ENCODE measurements at places on chromosomes 11 and 22. TPM values are rescaled to one million over a fixed set of nuclear protein-coding genes. Genes with fewer than 3 reads are reported as not detected.
A peak's percentile ranks its signal among the peaks of the same experiment; 100 is the strongest.

- no peak for DNase-seq
Measured at GRCh38 chr11:2590131-2590964, 109.4 kb downstream of the KCNQ1OT1 start.

The NNMT gene
- 1,451 TPM for total RNA-seq

DNA sequence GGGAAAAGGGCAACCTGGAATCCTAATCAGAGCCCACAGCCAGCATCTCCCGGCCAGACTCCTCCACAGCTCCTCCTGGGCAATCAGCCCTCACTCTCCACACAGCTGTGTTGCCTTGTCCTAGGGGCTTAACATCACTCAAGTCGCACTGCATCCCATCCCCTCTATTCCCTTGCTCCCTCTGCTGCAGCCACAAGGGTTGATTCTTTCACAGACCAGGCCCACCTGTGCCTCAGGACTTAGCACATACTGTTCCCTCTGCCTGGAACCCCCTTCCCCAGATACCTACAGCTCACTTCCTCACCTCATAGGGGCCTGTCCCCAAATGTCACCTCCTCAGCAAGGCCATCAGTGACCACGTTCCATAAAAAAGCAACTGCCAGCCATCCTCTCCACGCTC, 18.4 kb downstream of the SPATA19 start:
- no peak for DNase-seq

The DRICH1 gene
- total RNA-seq, result 1.1 TPM

GRCh38 chr22:46043816-46044620, 67.1 kb upstream of the WNT7B start:
- DNase-seq, result peak; percentile 35

DNA sequence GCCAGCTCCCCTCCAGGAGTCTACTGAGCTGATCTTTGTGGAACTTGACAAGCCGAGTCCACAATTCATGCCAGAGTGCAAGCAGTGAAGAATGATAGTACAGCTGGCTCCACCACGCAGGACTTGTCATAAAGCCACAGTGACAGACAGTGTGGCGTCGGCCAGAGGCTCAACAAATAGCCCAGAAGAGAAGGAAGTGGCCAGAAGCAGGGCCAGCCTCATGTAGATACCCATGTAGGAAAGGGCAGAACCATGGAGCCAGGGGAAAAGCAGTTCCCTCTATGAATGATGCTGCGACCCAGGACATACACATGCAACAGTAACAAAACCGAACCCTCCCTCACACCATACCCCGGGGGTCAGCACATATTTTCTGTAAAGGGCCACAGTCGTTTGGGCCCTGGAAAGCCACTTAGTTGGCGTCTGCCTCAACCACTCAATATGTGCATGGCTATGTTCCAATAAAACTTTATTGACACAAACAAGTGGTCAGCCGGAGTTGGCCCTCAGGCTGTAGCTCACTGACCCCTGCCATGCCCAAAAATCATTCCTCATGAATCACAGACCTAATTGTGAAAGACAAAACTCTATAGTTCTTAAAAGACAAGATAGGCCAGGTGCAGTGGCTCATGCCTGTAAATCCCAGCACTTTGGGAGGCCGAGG, 161.4 kb downstream of the BRD1 start:
- DNase-seq, result peak; percentile 19

DNA sequence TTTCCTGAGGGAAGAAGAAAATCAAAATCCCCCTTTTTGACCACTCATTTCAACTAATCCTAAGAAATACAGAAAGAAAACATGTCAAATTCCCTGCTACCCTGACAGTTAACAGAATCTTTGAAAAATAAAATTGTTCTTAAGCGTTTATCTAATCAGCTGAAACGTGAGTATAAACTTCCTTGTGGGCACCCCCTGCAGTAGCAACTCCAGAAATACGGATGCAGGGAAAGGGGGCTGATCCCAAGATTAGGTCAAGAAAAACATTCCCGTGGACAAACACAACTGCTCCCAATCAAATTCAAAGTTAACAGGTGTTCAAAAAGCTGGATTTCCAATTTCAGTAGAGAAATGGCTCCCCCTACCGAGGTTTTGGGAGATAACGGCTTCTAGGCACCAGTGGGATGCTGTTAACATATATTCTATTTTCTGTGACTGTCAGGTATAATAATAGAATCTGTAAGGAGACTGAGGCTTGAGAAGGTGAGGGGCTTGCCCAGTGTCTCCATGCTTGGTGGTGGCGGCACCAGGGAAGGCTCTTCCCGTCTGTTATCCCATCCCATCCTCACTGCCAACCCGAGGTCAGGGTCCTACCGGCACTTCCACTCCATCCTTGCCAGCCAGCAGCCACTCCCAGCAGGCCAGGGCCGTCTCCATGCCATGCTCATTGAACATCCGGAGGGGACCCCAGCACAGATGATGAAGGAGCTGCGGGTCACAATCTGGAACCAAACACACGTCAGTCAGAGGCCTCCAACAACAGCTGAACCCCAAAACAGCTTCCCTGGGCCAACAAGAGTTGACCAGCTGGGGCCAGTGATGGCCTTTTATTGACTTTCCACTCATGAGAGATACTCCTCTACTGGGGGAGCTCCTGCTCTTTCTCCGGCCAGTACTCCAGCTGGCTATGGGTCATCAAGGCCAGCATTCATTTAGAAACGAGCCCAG, 32.0 kb upstream of the SERPIND1 start:
- DNase-seq, result peak; percentile 68

DNA sequence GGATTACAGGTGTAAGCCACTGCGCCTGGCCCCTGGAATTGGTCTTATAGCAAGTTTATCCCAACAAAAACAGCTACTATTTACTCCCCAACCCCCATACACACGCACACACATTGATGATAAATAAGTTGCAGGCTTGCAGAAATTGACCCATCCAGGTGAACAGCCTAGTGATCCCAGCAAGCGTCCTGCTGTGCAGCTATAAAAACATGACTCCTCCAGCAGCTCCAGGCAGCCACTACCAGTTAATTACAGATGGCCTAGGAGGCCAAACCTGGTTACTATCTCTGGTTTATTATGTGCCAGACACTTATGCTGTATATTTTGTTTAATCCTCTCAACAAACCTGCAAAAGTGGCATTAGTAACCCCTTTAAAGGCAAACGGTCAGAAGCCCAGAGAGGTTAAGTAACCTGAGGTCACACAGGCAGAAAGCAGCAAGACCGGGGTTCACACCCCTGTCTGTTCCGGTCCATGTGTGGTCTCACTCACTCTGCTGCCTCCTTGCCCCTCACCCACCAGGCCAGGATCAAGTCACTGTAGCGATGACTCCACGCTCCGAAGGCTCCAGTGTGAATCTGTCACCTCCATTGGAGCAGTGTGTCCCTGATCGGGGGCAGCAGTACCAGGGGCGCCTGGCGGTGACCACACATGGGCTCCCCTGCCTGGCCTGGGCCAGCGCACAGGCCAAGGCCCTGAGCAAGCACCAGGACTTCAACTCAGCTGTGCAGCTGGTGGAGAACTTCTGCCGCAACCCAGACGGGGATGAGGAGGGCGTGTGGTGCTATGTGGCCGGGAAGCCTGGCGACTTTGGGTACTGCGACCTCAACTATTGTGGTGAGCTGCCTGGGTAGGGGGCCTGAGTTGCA, 6.6 kb downstream of the F2 start:
- DNase-seq, result peak; percentile 69

DNA sequence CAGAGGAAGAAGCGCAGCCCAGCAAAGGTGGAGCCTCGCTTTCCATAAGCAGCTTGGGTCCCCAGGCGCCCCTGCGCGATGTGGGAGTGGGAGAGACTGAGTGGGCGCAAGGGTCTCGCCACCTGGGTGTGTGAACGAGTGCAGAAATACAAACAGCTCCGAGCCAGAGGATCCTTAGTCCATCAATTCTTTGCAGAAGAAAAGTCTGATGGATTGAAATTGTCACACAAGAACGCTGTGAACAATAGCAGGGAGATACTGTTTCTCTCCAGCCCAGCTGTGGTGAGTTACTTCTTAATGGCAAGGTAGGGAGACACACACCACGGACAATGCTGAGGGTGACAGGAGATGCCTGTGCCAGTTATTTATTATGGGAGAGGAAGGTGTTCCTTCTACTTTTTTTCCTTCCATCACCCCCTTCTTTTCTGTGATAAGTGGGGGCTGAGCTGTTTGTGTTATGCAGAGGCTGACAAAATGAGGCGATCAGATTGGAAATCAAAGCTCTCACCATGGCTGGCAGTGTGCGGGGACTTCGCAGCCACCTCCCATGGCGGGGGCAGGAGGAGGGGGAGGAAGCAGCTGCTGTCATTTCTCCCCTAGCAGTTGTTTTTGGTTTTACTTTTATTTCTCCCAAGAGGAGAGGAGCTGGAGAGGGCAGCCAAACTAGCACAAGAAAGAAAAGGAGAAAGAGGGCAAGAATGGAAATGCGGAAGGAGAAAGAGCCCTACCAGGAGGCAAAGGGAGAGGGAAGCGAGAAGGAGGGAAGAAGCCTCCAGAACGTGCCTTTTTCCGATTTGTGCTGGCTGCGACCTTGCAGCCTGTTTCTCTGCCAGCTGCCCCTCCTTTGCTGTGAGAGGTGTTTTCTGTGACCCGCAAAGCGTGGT, 755.8 kb downstream of the NTM start:
- DNase-seq, result no peak

DNA sequence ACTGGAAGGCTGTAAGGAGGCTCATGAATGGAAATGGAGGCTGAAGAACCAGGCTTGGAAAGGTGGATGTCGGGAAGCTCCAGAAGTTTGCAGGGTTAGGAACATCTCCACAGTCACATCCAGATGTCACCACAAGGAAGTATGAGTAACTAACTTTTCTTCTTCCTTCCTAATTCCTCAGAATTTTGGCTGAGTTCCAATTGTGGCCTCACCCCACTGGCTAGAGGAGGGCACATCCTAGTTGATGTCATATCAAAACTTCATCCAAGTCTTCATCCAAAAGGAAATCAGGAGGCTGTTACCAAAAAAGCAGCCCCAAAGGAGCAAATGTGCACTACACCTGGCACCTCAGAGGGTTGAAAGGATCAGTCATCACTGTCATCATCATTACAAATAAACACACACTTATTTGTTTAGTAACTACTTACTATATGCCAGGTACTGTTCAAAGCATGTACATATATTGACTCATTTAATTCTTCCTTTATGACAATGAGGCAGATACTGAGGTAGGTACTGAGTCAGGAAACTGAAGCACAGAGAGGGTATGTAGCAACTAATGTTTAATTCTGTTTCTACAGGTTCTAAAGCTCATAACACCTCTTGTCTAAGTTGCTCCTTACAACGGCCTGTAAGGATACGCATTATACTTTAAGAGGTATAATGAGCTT, 7.3 kb upstream of the PTPN5 start:
- no peak for DNase-seq

- DNase-seq, result no peak
Measured at GRCh38 chr11:45141171-45141570, 5.3 kb upstream of the PRDM11 start.

DNA sequence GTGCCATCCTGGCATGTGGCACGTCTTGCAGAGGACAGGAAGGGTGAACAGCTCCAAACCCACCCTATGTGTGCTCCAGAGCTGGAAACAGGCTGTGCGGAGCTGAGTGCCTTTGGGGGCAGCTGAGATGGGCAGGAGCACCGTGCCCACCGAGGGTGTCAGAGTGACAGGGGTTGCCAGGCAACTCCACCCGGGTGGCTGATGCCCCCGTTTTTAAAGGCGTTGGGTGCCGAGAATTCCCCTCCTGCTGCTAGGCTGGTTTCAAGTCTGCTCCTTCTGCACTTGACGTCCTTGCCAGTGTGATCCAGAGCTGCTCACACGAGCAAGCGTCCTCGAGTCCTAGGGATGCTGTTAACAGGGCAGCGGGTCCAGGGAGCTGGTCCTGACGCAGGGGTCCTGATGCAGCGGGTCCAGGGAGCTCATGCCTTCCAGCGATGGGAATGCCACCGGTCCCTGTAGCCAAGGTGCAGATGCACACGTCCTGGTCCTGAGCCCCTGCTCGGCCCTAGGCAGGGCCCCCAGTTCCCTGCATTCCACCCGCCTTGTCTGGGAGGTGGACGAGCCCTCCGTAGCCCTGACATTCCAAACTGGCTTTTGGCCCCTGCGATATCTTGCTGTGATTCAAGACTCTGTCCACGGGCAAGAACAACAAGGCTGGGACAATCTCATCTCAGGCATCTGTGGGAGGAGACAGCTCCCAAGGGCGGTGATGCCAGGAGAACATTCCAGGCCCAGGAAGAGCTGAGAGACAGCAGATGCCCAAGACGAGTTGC, 4.9 kb downstream of the KCNQ1 start:
- DNase-seq, result no peak

The FAM111B gene
- 2.2 TPM for total RNA-seq

DNA sequence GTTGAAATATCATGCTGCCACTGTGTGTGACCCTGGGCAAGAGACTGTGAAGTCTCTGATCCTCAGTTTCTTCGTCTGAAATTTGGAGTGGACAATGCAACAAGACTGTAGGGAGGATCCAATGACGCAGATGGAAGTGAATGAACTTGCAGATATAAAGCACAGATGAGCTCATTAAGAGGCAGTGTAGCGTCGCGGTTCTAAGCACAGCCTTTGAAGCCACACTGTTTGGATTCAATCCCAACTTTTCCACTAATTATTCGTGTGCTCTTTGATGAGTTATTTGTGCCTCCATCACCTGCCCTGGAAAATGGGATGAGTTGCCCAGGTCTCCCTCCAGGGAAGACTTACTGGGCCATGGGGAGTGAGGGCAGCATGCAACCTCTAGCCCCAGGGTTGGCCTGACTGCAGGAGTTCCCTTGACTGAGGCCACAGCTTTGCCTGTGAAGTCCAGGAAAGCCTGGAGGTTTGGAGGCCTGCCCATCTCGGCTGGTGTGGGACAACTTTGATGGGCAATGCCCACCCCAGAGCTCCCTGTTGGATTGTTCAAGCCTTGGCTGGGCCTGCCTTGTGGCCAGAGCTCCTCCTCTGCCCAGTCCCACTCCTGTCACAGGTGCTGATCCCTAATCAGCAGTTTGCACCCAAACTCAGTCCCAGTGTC, 266.0 kb upstream of the B3GAT1 start:
- no peak for DNase-seq

- DNase-seq, result peak; percentile 31
Measured at GRCh38 chr11:10653946-10654810, 39.4 kb downstream of the IRAG1 start.

GRCh38 chr11:40514124-40514523, 945.3 kb downstream of the LRRC4C start:
- DNase-seq, result peak; percentile 67

The MPZL2 gene
- 111 TPM for total RNA-seq

GRCh38 chr22:44955102-44955501, 54.7 kb downstream of the PHF21B start:
- no peak for DNase-seq

The SLN gene
- not detected for total RNA-seq

- DNase-seq, result no peak
Measured at GRCh38 chr11:11186249-11186648, 166.8 kb downstream of the CSNK2A3 start.
